ENCODE measurements at places on chromosomes 3 and 15. TPM values are rescaled to one million over a fixed set of nuclear protein-coding genes. Genes with fewer than 3 reads are reported as not detected.

The EPHB1 gene
- 2.2 TPM for total RNA-seq

The HDC gene
- 0.49 TPM for total RNA-seq

DNA sequence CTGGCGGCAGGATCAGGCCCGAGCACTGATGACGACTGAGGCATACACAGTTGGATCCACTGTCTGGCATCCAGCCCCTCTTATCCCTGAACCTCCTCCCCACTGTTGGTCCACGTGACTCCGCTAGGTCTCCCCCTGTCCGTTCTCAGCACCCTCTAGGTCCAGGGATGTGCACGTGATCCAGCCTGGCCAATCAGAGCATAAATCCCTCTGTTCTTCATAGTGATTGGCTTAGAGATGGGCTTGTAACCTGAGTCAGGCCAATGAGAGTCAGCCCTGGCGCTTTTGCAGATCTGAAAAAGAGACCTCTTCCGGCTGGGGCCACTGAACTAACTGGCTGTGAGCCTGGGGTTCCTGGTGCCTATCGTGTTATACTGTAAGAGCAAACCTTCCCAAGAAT, 20.5 kb upstream of the IQSEC1 start:
- H3K4me1 ChIP-seq, result peaks cover 9% of the 10 kb centered on the region
- no peak for DNase-seq
- H3K27me3 ChIP-seq, result no peaks in the 10 kb centered on the region

The P2RY12 gene
- total RNA-seq, result 1.2 TPM

GRCh38 chr3:194466761-194467356, 19.9 kb downstream of the ATP13A3 start:
- no peak overlapping the region for H3K27ac ChIP-seq
- H3K27me3 ChIP-seq, result no peaks in the 10 kb centered on the region
- H3K36me3 ChIP-seq, result no peaks in the 10 kb centered on the region
- H3K4me3 ChIP-seq, result no peak overlapping the region

DNA sequence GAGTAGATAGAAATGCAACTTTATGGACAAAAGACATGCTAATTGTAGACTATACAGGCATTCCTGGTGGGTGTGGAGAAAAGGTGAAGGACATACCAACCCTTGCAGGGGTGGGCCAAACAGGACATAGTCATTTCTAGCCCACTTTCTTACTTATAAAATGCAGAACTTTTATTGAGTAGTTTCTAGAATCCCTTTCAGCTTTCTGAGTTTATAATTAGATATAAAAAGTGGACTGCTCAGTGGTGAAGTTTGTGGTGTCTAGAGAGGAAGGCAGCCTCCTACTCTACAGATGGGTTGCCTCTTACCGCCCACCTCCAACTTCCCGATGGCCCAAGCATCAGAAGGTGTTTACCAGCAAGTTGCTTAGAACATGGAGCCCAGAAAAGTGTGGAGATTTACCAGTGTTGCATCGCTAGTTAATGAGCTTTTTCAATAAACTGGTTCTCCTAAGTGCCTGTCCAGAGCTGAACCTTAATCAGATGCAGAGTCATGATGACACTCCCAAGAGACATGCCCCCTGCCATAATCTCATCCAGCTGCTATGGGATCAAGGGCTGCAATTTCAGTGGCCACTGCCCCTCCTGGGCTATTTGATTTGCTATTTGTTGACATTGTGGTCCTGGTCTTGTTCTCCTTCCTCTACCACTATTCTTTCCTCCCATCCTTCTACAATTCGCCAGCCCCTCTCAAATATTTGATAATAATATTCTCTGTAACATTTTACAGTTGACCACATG, 77.5 kb upstream of the STRIT1 start:
- no peak overlapping the region for H3K27ac ChIP-seq
- H3K27me3 ChIP-seq, result no peaks in the 10 kb centered on the region
- H3K36me3 ChIP-seq, result no peaks in the 10 kb centered on the region
- no peak overlapping the region for H3K4me3 ChIP-seq
- DNase-seq, result no peak
- no peaks in the 10 kb centered on the region for H3K4me1 ChIP-seq

DNA sequence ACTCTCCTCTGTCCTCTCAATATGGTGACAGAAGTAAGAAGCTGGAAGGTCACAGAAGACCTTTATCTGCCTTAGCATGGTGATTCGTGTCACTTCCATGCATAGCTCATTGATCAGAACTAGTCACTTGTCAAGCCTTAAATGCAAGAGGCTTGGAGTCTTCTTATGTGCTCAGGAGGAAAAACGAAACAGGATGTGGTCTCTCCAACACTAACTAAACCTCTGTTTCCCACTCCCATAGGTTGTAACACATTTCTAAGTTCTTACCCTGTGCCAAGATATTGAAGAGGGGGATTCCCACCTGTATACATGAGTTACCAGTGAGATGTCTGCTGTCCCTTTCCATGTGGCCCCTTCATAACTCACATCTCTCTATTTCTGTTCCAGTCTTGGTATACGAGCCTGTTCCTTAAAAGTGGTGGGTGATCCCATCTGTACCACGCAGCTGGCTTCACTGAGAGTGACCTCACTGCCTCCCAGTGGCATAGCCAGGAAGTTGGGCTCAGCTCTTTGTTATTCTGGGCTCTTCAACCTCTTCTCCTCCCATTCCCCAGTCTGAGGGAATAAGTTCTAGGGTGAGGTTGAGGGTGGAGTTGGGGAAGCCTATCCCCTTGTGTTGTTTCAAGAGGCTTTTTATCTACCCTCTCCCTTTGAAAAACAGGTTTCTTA, 203.2 kb upstream of the PPP2R3A start:
- H3K27ac ChIP-seq, result no peak overlapping the region
- no peaks in the 10 kb centered on the region for H3K4me1 ChIP-seq
- H3K4me3 ChIP-seq, result no peak overlapping the region
- H3K27me3 ChIP-seq, result no peaks in the 10 kb centered on the region
- no peak for DNase-seq

DNA sequence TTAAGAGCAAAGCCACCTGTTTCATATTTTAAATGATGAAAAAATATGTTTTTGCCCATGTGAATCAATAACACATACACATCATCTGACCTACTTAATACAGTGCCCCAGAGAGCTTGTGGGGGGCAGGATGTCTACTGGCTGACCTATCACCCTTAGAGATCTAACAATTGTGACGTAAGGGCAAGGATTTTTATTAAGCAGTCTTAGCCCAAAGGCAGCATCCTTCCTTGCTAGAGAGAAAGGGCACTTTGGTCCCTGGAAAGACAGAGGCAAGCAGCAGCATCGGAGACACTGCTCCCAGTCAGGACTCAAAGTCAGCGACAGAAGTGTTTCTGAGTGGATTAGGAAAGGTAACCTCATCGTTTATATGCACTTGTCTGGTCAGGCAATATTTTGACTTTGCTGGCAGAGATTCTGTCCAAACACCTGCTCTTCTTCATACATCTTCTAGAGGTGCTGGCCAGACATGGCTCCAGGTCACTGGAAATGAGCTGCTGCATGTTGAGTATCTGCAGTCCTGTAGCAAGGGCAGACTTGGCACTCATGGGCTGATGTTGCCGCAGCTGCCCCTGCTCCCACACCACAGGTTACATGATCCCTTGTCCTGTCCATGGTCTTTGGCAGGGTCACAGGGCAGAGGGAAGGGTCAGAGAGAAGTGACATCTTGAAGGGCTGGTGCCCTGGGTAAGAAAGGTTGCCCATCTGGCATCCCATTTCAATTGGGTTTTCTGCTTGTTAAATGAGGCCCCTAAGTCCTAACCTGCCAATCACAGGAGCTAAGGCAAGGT, 1.8 kb downstream of the CXCR6 start:
- H3K4me1 ChIP-seq, result peaks cover 23% of the 10 kb centered on the region
- DNase-seq, result no peak
- H3K27me3 ChIP-seq, result no peaks in the 10 kb centered on the region
- peak overlapping the region; percentile 15 for H3K27ac ChIP-seq

DNA sequence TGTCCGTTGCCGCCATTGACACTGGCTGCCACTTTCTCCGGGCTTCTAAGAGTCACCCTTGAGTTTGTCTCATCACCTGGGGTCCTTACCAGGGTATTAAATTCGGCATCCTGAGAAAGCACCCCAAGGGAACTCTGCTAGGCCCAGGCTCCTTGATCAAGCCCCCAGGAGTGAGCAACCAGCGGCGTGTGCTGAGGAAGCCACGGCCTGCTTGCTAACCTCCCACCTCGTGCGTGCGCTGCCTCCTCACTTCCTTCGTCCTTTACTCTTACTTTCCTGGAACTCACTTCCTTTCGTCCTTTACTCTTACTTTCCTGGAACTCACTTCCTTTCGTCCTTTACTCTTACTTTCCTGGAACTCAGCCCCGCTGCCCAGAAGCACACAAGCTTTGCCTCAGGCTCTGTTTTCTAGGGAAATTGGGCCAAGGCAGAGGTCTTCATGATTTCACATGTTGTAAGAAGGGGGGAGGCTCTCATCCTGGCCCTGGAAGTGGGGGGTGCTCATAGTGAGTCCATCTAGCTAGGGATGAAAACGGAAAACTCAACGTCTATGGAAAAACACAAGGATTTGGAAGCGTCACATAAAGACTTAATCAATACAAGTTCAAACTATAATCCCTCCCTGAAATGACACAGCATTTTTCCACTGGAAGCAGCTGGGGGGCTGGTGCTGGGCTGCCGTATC, 36.7 kb upstream of the BDH1 start:
- H3K27me3 ChIP-seq, result no peaks in the 10 kb centered on the region
- no peak overlapping the region for H3K4me3 ChIP-seq
- H3K27ac ChIP-seq, result no peak overlapping the region
- no peak for DNase-seq

DNA sequence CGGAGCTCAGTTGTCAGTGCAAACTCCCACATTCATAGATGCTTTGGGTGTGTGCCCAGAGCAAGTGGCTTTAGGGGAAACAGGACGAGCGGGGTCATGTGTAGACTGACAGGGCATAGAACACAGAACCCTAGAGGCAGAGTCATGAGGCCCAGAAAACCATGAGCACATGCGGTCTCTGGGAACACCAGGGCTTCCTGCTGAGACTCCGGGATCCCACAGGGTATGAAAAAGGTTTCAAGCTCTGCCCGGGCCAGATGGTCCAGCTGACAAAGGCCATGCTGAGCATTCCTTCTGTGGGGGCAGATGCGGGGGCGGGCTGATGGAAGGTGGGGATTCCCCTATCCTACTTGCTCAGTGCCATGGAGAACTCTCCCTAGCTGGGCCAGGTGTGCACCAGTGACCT, 44.8 kb downstream of the ROPN1B start:
- H3K27ac ChIP-seq, result no peak overlapping the region
- no peak overlapping the region for H3K4me3 ChIP-seq

DNA sequence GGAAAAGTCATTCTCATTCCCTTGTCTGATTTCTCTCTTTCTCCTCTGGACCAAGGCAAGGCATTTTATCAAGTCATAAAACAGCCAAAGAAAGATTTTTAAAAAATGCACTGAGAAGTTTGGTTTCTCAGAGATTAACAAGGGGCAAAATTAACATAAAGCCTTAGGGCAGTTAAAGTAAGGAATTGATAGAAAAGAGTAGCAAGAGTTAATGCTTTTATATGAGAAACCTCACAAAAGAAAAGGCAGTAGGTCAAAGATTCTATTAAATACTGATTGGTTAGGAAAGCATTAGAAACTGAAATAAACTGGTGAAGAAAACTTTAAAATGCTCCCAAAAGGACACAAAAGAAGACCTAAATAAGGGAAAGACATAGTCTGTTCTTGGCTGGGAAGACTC, 121.0 kb upstream of the PRTG start:
- DNase-seq, result no peak
- H3K27me3 ChIP-seq, result no peaks in the 10 kb centered on the region
- no peak overlapping the region for H3K27ac ChIP-seq
- H3K36me3 ChIP-seq, result peaks cover 16% of the 10 kb centered on the region

The RGMA gene
- 21.6 TPM for total RNA-seq

DNA sequence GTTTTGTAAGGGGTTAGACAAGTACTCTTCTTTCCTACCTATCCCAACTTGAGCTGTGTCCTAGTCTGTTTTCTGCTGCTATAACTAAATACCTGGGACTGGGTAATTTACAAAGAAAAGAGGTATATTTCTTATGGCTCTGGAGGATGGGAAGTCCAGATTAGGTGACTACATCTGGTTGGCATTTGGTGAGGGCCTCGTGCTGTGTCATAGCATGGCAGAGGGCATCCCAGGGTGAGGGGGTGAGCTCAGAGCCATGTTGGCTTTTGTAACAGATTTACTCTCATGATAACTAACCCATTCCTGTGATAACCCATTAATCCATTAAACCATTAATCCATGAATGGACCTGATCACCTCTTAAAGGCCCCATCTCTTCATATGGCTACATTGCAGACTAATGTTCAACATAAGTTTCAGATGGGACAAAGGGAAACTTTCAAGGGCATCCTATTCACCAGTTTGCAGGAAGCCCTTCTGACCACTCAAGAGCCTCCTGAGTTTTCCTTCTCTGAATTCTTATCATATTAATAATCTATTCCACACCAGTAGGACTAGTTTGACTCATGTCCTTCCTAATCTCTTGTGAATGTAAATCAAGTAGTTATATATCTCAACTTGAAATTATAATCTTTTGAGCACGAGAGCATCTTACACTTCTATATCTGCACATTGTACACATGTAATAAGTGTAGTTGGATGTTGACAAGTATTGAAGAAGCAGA, 185.7 kb upstream of the ZPLD1 start:
- no peaks in the 10 kb centered on the region for H3K36me3 ChIP-seq
- no peaks in the 10 kb centered on the region for H3K4me1 ChIP-seq
- no peak for DNase-seq
- no peak overlapping the region for H3K4me3 ChIP-seq
- no peaks in the 10 kb centered on the region for H3K27me3 ChIP-seq

GRCh38 chr15:64883100-64883581, 28.6 kb upstream of the ANKDD1A start:
- H3K36me3 ChIP-seq, result no peaks in the 10 kb centered on the region
- peak; percentile 69 for DNase-seq
- peak overlapping the region; percentile 71 for H3K27ac ChIP-seq
- peaks cover 24% of the 10 kb centered on the region for H3K4me1 ChIP-seq
- H3K27me3 ChIP-seq, result no peaks in the 10 kb centered on the region

- no peak overlapping the region for H3K4me3 ChIP-seq
- no peaks in the 10 kb centered on the region for H3K36me3 ChIP-seq
- no peaks in the 10 kb centered on the region for H3K4me1 ChIP-seq
- no peak overlapping the region for H3K27ac ChIP-seq
- peak; percentile 67 for DNase-seq
- H3K27me3 ChIP-seq, result no peaks in the 10 kb centered on the region
These were observed 27.6 kb downstream of the GNB5 start for GRCh38 chr15:52163321-52164190.

The SLC28A1 gene
- total RNA-seq, result not detected

The IGSF10 gene
- 0.49 TPM for total RNA-seq

GRCh38 chr3:141412087-141412935, 44.0 kb downstream of the ZBTB38 start:
- peaks cover 92% of the 10 kb centered on the region for H3K4me1 ChIP-seq
- peak overlapping the region; percentile 98 for H3K27ac ChIP-seq
- peak overlapping the region; percentile 39 for H3K4me3 ChIP-seq
- H3K36me3 ChIP-seq, result no peaks in the 10 kb centered on the region
- DNase-seq, result no peak

The PIF1 gene
- total RNA-seq, result 6.6 TPM

- DNase-seq, result no peak
- no peaks in the 10 kb centered on the region for H3K27me3 ChIP-seq
- peaks cover 12% of the 10 kb centered on the region for H3K4me1 ChIP-seq
These were observed 11.6 kb downstream of the ADAMTS17 start for GRCh38 chr15:100330221-100330620.

GRCh38 chr3:119624002-119624720, 26.5 kb downstream of the PLA1A start:
- DNase-seq, result no peak
- no peak overlapping the region for H3K27ac ChIP-seq
- no peaks in the 10 kb centered on the region for H3K36me3 ChIP-seq
- no peaks in the 10 kb centered on the region for H3K27me3 ChIP-seq
- no peak overlapping the region for H3K4me3 ChIP-seq
